ENCODE measurements at places on chromosomes 1 and 21.

- DNase-seq = no peak
Measured at GRCh38 chr21:36663033-36663855, 35.7 kb upstream of the SIM2 start.

DNA sequence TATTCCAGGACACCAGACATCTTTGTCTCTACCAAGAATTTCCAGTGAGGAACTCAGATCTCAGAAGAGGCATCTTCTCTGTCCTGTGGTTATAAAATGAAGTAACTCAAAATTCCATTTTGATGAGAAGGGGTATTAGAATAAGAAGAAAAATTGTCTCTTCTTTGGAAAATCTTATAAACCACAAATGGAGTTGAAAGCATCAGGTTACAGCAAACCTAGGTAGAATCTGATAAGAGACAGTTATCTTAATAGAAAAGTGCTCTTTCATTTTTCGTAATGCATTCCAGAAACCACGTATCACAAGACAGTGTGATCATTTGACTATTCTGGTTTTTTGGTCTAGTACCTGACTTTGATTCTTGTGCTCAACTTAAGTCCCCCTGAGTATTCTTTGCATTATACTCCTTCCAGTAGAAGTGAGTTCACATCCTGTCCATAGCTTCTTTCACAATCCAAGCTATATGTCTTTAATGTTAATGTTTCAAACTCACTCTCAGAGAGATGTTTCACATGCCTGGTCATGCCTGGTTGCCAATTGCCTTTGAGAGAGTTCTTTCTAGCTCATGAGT is 120.9 kb upstream of the PRDX6 start:
- no peak for DNase-seq

DNA sequence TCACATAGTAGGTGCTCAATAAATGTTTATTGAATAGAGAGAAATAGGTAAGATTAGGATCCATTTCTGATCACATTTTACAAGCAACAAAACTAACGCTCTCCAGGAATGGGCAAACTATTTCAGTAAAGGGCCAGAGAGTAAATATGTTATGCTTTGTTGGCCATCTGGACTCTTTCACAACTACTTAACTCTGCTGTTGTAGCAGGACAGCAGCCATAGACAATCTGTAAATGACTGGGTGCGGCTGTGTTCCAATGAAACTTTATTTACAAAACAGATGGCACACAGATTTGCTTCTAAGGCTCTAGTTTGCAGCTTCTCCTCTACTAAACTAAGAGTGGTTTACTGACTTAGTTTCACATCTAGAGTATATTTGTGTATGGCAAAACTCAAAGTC is 83.0 kb upstream of the BACH1 start:
- no peak for DNase-seq

- DNase-seq = no peak
Measured at GRCh38 chr1:230228236-230228897, 161.3 kb downstream of the GALNT2 start.

DNA sequence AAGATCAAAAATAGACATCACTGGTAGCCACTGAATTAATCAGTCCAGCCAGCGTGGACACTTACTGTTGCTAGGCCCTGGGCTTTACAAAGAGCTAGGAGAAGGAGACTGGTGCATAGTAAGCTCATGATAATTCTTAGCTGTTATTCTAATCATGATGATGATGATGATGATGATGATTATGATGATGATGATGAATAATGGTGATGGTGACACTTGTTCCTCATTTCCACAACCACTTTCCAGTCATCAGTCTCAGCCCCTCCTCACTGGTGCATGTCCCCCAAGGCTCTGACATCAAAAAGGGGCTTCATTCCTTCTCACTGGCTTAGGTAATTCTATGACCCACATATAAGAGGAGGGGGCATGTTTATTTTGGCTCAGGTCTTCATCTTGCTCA is 701.0 kb downstream of the PTPRU start:
- DNase-seq = no peak

- no peak for DNase-seq
Measured at GRCh38 chr1:237482777-237483176, 407.9 kb downstream of the ZP4 start.

DNA sequence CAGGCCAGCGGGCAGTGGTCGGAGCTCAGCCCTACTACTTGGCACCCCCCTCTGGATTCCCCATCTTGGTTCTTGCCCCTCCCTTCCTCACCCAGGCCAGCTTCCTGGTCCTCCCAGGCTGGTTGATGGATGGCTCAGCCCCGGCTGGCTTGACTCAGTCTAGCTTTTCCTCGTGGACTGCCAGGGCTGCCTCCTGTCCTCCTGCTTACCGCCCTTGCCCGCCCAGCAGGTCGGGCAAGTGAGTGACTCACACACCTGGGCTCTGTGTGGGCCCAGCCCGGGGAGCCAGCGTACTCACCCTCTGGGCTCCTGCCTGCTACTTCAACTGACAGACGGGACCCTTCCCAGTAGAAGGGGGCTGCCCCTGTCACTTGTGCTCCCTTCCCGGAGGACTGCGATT is 19.5 kb upstream of the ARHGEF10L start:
- no peak for DNase-seq

DNA sequence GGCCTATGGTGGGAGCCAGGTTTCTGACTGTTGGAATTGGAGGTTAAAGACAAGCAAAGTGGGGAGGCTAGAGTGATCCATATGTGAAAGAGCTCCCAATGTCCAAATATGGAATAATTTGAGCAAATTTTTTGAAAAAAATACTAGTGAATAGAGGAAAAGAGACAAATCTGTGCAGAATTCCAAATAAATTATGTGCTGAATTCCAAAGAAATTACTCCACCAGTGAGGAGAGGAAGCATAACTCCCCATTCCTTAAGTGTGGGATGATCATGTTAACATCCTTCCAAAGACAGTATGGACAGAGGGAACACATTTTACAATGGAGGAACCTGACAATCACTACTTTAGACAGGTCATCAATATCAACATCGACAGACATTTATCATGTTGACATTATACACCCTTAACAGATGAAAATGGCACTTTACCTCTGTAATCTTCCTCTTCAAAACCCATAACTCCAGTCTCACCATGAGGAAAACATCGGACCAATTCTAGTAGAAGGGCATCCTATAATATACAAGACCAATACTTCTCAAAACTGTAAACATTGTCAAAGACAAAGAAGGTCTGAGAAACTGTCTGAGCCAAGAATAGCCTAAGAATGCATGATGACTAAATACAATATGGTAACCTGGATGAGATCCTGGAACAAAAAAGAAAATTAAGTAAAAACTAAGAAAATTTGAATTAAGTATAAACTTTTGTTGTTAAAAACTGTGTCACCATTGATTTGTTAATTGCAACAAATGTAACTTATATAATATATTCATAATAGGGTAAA is 71.5 kb upstream of the RGS4 start:
- no peak for DNase-seq

- no peak for DNase-seq
Measured at GRCh38 chr21:28882345-28882744, 110.3 kb downstream of the LTN1 start.

GRCh38 chr1:48916130-48917069 is 139.7 kb upstream of the BEND5 start:
- peak; percentile 45 for DNase-seq
